ENCODE measurements at places on chromosomes 3 and 15.
A peak's percentile ranks its signal among the peaks of the same experiment; 100 is the strongest.

GRCh38 chr3:82392203-82392775 is 630.8 kb upstream of the GBE1 start:
- no peak for DNase-seq

DNA sequence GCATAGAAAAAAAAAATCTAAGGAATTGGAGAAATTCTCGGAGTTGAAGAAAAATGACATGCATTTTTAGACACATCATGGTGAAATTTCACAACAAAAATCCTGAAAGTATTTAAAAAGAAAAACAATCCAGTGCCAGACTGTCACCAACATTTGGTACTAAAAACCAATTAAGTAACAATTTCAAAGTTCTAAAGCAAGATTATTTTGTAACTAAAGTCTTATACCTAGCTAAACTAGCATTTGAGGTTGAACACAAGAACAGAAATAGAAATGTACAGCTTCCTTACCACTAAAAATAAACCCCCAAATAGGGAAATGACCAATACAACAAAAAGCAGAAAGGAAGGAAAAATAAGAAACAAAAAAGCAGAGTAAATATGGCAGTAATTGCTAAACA is 11.9 kb downstream of the TOMM70 start:
- DNase-seq = no peak

DNA sequence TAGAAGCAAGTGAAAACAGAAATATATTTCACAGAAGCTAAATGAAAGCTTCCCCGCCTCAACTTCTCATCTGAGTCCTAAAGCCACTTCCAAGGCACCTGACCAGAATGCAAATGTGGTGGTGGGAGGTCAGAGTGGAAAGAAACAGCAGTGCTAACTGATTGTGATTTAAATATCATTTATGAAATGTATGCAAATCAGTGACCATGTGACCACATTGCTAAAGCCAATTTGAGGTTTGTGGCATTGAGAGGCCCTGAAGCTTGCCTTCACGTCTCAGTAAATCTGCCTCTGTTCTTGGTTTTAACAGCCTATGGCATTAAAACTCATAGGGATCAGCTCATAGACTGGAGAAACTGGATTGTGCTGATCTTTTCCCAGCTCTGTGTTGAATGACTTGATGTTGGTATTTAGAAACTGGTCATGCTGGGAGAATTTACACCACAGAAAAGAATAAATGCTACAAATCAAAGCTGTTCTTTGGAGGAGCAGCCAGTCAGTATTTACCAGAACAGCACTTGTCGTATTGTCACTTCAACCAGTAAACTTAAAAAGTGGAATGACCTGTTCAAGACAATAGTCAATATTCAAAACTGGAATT is 481.4 kb upstream of the ALCAM start:
- DNase-seq = no peak

DNA sequence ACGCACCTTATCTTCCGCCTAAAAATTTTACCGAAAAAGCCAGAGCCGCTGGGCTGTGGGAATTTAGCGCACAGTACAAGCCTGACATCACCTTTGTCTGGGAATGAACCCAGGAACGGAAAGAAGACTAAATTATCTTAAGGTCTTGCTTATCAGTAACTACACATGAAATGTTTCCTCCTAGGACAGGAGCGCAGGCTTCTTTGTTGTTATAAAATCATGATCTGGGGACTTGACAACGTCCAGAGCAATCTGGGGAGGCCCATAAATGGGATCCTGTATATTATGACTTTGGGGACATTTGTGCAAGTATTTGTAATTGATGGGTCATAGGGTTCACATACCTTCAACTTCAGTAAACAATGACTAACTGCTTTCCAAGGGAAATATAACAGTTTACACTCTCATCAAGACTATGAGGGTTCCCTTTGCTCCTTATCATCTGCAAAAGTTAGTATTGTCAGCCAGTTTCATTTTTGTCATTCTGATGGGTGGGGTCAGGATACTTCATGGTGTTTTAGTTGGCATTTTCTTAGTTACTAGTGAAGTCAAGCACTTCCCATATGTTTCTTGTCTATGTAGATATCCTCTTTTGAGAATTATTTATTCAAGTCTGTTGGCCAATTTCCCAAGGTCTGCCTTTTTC is 213.9 kb upstream of the PFN2 start:
- no peak for DNase-seq

- no peak for DNase-seq
These were observed 23.0 kb upstream of the GOLGA8J start for GRCh38 chr15:30059771-30060170.

GRCh38 chr3:134777341-134777740 is 17.7 kb upstream of the EPHB1 start:
- DNase-seq = no peak

- DNase-seq = peak; percentile 93
These were observed 3.1 kb downstream of the RBP2 start for GRCh38 chr3:139473155-139473771.

DNA sequence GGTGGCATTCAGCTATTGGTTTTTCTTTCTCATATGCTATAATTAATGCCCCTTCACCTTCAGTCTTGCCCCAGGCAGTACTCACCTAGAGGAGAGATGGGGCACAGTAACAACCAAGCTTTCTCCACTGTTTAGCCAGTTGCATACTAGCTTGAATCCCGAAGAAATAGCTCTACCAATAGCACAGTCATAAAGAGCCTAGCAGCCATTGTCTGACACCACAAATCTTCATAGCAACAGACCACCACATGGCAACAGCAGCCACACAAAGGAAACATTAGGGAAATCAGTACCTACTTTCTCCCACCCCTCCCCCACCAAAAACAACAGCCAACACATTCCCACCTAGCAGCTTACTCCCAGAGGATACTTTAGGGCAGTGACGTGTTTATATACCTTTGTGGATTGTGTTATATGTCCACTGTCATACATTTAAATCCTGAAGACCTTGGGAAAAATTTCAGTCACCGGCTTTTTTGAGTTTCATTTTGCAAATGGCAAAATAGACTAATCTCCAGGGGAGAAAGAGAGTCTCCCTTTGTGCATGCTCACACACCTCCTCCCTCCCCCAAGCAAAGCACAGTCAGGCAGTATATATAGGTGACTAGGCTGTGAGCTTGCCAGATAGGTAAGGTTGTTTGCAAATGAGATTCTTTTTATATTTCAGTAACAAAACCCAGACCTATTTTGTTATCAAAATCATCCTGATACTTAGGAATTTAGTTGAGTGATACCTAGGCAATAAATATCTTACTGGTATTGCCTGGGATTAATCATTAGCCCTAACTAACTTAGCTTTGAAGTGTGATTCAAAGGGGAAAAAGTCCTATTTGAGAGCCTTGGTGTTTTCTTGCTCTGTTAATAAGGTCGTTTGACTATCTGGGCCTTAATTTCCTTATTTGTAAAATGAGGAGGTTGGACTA is 140.6 kb downstream of the RBPMS2 start:
- DNase-seq = no peak

Data from small intestine (tissue), 16 donors.